Naive thymus-derived CD8-positive, alpha-beta T cell (primary cell): ENCODE measurements at places on chromosomes 6 and 20.
A peak's percentile ranks its signal among the peaks of the same experiment; 100 is the strongest.

GRCh38 chr20:59598625-59599310, 5.6 kb upstream of the PHACTR3 start:
- peak; percentile 16 for DNase-seq

GRCh38 chr20:32554965-32555289, 30.2 kb downstream of the NOL4L start:
- DNase-seq = no peak

DNA sequence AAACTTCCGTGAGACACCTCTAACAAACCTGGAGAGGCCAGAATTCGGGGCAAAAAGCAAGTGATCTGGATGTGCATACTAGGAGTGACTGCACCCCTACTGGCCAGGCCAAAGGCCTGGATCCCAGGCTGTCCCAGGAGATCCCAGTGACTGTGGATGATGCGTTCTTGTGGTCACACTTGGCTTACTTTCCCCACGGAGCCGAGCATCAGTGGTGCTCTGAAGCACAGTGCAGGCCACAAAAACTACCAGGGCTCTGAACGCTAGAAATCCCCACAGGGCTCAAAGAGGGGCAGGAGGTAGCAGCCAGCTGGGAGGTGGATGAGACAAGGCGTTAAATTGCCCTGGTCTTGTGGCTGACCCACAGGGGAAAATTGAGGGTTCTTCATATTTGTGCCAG, 7.1 kb downstream of the TRIM26 start:
- DNase-seq = no peak

DNA sequence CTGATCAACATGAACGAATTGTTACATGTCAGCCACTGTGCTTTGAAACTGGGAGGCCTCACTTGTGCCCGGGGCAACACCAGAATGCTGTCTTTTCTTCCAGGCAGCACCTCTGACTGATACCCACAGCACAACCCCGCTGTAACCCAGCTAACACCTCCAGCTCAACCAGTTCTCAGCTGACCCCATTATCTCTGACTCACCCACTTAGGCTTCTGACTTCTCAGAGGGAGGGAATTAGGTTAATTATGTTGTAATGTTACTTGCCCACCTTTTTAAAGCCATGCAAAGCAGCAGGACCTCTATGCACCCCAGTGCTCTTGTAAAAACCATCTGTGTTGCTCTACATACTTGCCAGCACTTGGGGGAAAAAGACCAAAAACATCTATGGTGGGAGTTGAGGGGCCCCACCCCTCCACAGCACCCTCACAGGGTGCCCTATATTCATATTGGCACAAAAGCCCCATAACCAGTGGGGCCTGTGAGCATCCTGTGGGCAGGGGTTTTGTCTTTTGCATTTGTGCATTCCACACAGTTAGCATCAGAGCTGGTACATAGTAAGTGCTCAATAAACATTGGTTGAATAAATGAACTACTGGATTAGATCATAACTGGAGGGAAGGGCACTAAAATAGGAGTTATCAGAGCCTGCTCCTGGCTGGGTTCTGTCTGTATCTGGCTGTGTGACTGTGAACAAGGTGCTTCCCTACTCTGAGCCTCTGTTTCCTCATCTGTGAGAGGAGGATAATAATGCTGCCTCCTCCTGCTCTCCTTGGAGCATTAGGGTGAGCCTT, 22.3 kb downstream of the BNIP5 start:
- DNase-seq = no peak

DNA sequence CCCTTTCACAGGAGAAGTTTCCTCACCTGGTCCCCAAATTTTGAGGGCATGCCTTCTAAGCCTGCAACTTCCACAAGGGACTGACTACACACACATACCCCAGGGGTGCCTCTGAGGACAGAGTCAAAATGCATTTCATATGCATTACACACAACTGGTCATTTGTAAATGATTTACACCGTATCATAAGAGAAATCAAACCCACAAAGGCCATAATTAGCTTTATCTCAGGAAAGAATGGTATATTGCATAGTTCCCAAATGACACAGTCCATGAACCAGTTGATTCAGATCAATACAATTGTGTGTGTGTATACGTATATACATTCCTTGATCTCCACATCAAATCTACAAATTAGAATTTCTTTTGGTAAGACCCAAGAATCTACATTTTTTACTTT, 203.3 kb upstream of the PRDM1 start:
- no peak for DNase-seq

- no peak for DNase-seq
These were observed 194.4 kb upstream of the CST7 start for GRCh38 chr20:24754691-24755090.

- DNase-seq = no peak
These were observed 97.3 kb downstream of the RCAN2 start for GRCh38 chr6:46393940-46394337.

DNA sequence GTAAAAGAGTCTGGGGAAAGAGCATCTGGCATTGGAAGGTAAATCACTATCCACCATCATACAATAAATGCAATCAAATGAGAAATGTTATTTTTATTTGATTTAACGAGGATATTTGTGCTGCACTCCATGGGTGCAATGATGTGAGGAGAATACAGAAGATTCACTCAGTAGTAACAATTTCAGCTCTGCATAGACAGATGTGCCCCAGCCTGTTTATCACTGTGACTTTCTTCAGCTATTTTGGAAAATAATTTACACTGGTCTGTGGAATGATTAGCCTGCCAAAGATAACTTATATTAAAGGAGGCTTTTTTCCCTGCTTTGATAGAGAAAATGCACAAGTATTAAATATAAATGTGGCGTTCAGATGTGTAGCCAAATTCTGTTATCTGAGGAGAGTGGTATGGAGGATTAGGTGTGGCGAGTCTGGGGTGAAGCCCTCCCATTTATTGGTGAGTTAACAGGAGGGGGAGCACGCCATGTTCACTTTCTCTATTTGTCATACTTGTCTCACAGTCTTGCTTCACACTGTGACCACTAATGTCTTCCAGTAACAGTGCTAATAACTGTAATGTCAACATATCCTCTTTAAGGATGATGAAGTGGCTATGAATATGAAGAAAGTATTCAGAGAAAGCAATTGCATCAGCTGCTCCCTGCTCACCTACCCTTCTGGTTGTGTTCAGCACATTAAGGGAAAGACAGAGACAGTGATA, 645.6 kb downstream of the MMUT start:
- no peak for DNase-seq

- no peak for DNase-seq
These were observed 190.2 kb upstream of the SNX9 start for GRCh38 chr6:157632821-157633220.
